DND-41 (cell line): ENCODE measurements at places on chromosomes 11 and 22.
A peak's percentile ranks its signal among the peaks of the same experiment; 100 is the strongest.

DNA sequence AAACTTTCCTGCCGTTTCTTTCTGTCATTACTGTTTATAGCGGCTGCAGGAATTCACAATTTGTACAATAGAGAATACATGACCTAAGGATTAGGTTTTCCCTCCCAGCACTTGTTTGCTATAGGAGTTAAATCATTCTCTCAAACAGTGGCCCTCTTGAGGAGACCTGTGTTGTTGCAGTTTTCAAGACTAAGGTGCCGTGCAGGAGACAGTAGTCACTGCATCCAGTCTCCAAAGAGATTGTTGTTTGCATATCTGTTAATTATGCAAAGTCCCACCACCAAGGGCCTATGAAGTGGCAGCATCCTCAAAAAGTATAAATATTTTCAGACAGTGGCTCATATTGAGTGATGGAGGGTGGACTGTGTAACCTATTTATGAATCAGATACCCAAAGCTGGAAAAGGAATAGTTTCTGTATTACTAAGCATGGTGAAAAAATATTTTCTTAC, 2.3 kb downstream of the PRSS23 start:
- no peak for DNase-seq

DNA sequence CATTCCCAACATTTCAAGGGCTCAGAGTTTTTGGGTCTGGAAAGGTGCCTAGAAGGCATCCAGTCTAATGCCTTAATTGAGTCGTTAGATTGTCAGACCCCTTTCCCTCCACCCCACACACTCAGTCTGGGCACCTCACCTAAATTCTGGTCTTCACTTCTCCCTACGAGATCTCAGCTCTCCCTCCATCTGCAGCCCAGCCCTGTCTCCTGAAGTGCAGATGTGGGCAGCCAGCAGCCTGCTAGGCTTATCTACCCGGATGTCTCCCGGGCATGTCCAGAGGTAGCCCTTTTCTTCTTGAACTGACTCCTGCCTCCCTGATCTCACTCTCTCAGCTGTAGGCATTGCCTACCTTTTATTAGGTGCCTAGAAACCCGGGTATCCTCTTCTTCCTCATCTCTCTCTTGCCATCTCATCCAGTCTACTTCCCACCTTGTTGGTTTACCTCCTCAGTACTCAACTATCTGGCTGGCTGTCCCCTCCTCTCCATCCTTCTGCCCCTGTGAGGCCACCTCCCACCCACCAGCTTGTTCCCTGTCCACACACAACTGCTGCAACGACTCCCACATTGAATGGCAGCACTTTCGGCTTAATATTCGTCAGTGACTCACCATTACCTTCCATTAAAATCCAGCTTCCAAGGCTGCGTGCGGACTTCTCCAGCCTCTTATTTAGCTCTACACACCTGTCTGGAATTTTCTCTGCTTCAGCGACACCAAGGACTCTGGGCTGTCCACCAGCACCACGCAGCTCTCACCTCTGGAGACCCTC, 6.2 kb downstream of the SEPTIN3 start:
- DNase-seq: no peak

DNA sequence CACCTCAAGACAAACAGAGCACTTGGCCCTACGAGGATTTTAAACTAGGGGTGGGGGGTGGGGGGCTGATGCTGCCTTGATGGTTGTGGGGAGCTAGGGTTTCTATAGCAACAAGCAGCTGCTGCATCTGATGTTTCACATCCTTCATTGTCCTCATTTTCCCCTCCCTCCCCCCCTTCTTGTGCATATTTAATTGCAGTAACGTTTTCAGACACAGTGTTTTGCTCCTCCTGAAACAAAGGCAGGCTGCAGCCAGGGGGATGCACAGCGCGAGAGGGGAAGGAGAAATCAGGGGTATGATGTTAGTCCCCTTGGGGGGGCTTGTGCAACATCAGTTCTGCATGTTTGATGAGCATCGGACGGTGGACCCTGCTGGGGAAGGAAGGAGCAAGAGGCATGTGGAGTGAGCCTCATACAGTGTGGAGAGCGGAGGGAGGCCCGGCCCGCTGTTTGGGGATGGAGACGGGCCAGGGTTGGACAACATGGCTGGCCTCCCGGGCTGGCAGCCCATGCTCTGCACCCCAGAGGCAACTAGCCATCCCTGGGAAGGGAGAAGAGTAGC, 208.3 kb downstream of the CEP164 start:
- DNase-seq: no peak

- no peak for DNase-seq
Measured at GRCh38 chr11:15602785-15603567, 488.3 kb downstream of the INSC start.

DNA sequence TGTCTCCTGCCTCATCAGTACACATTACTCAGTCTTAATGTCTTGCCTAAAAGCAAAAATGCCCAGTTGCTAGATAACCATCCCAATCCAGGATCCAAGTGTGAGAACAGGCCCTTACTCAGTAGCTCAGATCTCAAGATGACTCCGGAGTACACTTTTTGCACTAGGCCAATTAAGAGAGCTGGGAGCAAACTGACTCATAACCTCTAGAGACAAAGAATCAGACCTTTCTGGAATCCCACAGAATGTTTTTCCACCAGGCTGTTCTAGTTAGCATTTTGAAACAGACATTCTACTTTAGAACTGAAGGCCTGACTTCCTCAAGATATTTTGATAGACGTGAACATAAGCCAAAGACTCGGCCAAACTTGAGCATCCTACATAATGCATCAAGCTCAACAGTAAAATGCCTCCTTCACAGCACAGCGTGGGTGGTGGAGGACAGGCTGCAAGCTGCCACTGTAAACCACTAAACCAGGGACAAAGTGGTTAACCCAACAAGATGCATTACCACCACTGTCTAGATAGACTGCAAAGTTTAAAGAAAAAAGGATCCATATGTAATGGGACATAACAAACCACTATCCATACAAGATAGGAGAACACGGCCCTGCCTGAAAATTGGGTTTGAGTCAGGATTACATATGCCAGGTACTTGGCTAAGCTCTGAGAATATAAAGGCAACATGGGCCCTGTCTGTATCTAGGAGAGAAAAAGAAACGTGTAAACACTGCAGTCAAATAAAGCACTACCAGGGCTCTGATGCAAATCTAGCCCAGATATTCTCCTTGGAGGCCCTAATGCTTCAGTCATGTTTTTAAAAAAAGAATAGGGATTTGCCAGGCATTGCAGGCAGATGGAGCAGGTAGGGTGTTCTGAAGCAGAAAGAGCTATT, 48.3 kb downstream of the MYH9 start:
- DNase-seq: no peak

- no peak for DNase-seq
Measured at GRCh38 chr11:23095650-23096189, 235.4 kb upstream of the CCDC179 start.

DNA sequence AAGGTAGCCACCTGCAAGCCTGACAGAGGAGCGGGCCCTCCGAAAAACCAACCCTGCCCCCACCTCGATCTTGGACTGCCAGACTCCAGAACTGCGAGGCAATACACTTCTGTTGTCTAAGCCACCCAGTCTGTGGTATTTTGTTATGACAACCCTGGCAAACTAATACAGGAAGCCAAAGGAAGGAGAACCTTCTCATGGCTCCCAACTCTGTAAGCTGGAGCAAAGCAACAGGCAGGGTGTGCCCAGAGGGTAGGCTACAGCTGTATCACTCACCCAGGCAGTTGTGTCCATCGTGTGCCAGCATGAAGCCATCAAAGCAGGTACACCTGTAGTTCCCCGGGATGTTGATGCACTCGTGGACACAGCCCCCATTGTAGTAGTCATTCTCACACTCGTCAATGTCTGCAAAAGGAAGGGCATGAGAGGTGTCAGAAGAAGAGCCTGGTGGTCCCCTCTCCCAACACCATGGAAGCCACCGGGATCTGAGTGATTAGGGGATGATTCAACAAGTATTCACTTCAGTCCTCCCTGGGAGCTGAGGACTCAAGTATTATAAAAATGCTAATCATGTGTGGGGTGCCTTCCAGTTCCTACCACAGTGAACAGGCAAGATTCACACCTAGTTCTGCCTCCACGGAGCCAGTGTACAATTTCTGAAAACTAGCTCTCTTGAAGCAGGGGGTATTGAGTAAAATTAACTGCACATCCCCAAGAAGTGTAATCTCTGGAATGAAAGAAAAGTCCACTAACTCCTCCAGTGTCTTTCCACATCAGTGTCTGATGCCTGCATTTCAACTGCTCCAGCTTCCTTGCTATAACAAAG, 23.3 kb downstream of the SCUBE1 start:
- no peak for DNase-seq

- no peak for DNase-seq
Measured at GRCh38 chr22:28344918-28345703, 334.5 kb downstream of the TTC28 start.

DNA sequence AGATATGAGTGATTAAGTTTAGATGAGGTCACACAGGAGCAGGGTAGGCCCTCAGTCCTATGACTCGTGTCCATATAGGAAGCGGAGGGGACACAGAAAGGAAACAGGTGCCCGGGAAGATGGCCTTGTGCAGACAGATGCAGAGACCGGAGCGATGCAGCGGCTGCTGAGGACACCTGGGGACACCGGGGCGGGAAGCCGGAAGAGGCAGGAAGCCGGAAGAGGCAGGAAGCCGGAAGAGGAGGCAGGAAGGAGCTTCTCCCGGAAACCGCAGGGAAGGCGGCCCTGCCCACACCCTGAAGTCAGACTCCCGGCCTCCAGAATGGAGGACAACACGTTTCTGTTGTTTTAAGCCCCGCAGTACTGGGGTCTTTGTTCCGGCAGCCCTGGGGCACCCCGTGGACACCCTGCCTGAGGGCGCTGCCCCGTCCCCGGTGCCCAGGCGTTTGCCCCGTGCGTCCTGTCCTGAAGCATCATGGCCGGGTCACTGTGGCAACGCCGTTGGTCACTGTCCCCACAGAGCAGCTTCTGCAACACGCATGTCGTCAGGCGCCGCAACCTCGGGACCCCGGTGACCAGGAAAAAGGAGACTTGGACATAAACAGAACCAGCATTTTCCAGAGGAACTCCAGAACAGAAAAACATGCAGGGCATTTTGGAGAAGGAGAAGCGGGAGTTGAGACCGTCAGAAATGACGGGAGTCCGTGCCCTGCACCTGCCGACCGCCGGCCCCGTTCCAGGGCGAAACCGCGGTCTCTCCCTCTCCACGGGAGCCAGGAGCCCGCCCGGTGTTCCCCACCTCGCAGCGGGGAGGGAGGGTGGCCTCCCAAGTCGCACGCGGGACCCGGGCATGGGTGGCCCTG, 103.4 kb downstream of the BRD1 start:
- no peak for DNase-seq

DNA sequence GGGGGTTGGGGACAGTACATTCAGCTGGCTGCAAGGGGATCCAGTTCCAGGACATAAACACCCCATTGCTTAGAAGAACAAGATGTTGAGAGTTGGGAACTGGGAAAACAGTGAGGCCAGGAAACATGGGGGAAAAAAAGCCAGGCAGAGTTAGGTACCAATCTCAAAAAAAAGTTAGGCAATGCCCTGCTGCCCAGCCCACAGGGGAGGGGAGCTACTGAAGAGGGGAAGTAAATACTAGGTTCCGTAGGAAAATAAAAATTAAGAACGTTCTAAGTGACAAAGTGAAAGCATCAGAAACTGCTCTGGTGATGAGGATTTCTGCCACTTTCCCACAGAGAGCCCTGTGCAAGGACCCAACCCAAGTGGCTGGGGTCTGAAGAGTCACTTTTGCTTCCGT, 12.0 kb downstream of the SPTBN2 start:
- DNase-seq: no peak

- DNase-seq: no peak
Measured at GRCh38 chr11:109970516-109971183, 122.5 kb upstream of the ZC3H12C start.

- no peak for DNase-seq
Measured at GRCh38 chr11:3087821-3088800, 30.9 kb upstream of the CARS1 start.

DNA sequence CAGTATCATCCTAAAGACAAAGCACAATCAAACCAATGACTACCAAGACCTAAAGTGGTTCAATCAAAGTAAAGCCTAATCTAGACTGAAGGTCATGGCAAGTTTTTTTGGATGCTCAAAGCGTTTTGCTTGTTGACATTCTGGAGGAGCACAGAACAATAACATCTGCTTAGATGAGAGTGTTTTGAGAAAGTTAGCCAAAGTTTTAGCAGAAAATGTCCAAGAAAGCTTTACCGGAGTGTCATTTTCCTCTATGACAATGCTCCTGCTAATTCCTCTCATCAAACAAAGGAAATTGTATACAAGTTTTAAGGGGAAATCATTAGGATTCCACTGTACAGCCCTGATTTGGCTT, 256.9 kb upstream of the FAT3 start:
- DNase-seq: no peak

DNA sequence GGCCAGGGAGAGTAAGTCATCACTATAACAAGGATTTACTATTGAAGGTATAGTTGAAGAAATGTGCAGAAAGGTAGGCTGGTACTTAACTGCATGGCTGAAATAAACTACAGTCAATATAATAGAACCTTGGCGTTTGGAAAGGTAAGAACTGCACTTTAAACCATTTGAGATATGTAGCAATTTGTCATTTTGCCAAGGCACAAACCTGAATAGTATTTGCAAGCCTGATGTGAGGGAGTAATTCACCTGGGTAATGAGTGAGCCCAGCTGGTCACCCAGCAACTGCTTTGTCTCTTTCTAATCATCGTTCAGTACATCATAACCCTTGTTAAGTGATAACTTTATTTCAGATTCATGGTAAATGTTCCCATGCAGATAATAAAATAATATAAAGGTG, 62.3 kb upstream of the SCUBE2 start:
- no peak for DNase-seq

DNA sequence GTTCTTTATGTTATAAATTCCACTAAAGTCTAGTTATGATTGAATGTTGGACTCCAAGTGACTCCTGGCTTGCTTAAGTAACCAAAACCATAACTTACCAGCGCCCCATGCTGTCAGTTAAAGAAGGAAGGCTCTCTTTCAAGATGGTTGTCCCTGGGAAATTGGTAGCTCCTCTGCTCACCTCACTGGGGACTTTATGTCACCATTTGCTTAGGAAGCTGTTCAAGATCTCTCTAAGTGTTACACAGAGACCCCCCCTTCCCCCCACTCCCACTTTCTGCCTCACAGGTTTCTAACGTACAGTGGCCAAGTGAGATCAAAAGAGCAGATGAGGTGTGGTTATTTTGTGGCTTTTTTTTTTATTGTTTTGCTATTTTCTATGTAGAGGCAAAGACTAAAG, 301.8 kb downstream of the AASDHPPT start:
- peak; percentile 90 for DNase-seq
